HFFc6 (cell line): ENCODE measurements at places on chromosomes 2 and 18. TPM values are rescaled to one million over a fixed set of nuclear protein-coding genes. Genes with fewer than 3 reads are reported as not detected.

- peaks cover 53% of the 10 kb centered on the region for H3K36me3 ChIP-seq
- H3K4me1 ChIP-seq, result peaks cover 38% of the 10 kb centered on the region
- H3K4me3 ChIP-seq, result no peak overlapping the region
- H3K27me3 ChIP-seq, result no peaks in the 10 kb centered on the region; the same call in 1 of the 2 replicates
Observed at GRCh38 chr2:162215162-162215561, 28.1 kb downstream of the FAP start.

Gene SERPINB2
- 33.9 to 87.4 TPM (median 72.4 TPM) in 3 replicates for total RNA-seq

GRCh38 chr2:129771418-129772189 is 207.9 kb upstream of the RAB6C start:
- H3K4me3 ChIP-seq, result no peak overlapping the region
- DNase-seq, result no peak
- no peaks in the 10 kb centered on the region for H3K4me1 ChIP-seq
- H3K27me3 ChIP-seq, result no peaks in the 10 kb centered on the region
- H3K27ac ChIP-seq, result no peak overlapping the region

DNA sequence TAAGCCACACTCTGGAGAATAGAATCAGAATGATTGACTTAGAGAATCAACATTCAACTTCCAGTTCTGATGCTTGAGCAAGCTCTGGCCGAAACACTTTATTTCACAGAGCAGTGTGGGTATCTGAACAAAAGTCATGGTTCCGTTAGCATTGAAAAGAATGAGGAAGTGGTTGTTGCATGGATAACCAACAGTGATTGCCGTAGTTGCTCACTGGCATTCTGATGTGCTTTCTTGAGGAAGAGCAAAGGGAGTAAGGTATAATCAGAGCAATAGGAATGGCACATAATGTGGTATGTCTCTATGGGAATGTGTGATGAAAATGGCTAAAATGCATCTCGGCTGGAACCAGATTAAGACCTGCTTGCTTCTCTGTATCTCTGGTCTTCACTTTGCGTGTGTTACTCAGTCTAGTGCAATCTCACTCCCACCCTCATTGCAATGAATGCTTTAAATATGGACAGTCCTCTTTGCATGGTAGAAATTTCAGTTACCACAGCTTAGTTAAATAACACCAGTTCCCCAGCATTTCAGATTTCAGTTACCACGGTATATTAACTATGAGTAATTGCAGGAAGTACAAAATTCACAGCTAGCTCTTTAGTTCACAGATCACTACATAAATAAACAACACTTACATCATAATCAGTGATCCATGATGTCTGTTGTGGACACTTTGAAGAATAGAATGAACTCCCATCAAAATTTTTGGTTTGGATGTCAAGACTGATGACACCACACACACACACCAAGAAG is 7.8 kb upstream of the RAB12 start:
- peaks cover 29% of the 10 kb centered on the region for H3K27me3 ChIP-seq
- no peak overlapping the region for H3K27ac ChIP-seq
- DNase-seq, result no peak

GRCh38 chr2:224938651-224939182 is 103.6 kb downstream of the DOCK10 start:
- peak; percentile 18 for DNase-seq
- no peaks in the 10 kb centered on the region for H3K27me3 ChIP-seq
- peak overlapping the region; percentile 54 for H3K4me3 ChIP-seq
- H3K4me1 ChIP-seq, result peaks cover 59% of the 10 kb centered on the region
- H3K36me3 ChIP-seq, result peaks cover 24% of the 10 kb centered on the region
- H3K27ac ChIP-seq, result peak overlapping the region; percentile 39

- H3K4me1 ChIP-seq, result peaks cover 40% of the 10 kb centered on the region
- no peak overlapping the region for H3K4me3 ChIP-seq
- no peak for DNase-seq
- H3K27me3 ChIP-seq, result peaks cover 8% of the 10 kb centered on the region; the same call in 1 of the 2 replicates
Observed at GRCh38 chr18:58549814-58550339, 79.0 kb downstream of the ALPK2 start.

Gene RPRD1A
- 46.6 to 50.5 TPM (median 50.2 TPM) in 3 replicates for total RNA-seq

GRCh38 chr2:239263669-239264491 is 136.9 kb downstream of the HDAC4 start:
- no peak overlapping the region for H3K27ac ChIP-seq
- peaks cover 10% of the 10 kb centered on the region for H3K36me3 ChIP-seq
- no peak for DNase-seq
- H3K4me3 ChIP-seq, result no peak overlapping the region

DNA sequence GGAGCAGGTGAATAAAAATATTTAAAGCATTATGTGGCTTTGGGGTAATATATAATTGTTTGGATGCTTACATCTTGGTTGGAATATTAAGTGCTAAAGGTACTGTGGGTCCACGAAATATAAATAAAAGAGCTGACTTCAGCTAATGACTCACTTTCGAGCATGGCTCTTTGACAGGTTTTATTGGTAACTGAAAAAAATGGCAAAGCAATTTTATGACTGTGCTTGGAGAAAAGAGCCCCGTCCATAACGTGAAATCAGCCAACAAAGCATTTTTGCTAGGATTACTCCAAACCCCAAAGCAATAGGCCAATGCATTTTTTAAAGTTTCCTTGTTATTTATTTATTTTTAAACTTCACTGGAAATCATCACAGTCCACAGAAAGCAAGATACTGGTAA is 397.2 kb upstream of the CDH19 start:
- no peak for DNase-seq
- H3K27me3 ChIP-seq, result no peaks in the 10 kb centered on the region
- no peaks in the 10 kb centered on the region for H3K36me3 ChIP-seq

Gene MGAT4A
- total RNA-seq, result 0.02 to 0.14 TPM in 2 of 3 replicates, not detected in the other

DNA sequence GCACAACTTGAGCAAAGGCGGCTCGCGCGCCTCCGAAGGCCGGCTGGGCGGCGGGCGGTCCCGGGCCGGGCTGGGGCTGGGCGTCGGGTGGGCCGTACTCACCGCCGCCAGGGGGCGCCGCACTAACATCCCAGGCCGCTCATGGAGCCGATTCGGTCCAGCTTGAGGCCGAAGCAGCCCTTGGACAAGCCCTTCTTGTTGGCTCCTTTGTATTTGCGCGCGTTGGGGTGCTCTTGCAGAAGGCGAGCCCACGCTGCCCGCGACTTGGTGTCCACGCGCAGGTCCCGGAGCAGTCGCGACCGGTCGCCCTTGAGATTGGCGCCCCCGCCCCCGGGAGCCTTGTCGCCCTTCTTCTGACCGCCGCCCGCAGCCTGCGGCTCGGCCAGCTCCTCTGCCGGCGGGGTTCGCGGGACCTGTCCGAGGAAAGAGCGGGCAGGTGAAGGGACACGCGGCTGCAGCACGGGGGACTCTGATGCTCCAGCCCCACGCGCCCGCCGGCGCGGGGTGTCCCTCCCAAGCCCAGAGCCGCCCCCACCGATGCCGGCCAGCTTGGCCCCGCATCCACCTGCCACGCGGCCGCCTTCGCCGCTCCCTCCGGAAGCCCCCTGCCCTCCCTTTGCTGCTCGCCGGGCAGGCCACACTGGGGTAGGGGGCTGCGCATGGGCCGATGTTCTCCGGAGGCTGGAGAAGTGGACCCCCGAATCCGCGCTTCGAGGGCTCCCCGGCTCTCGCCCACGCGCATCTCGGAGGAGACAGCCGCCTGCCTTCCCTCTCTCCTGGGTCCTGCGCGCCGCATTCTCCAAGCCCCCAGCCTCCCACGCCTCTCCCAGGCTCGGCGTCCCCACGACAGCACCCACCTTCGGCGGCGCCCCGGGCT is 655 bp downstream of the NPPC start:
- peak overlapping the region; percentile 61; the same call in 1 of the 2 replicates for H3K4me3 ChIP-seq
- no peak overlapping the region for H3K27ac ChIP-seq
- H3K4me1 ChIP-seq, result no peaks in the 10 kb centered on the region
- H3K36me3 ChIP-seq, result no peaks in the 10 kb centered on the region
- DNase-seq, result peak; percentile 64
- H3K27me3 ChIP-seq, result peaks cover 37% of the 10 kb centered on the region

Gene AKAIN1
- total RNA-seq, result not detected in 2 replicates

DNA sequence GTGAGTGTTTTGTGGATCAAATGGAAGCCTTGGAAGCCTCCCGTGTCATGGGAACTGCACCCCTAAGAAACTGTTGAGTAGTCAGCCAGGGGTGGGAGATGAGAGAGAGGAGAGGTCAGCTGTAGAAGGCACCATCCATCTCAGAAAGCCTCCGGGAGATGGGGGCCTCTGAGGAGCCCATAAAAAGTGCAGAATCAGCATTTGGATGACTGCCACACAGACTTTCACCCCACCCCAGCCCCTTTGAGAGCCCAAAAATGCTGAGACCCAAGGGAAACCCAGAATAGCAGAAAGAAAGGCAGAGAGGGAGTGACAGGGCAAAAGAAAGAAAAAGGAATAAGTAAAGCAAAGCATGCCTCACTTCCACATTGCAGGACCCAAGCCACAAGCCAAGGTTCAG is 443.1 kb upstream of the ZEB2 start:
- DNase-seq, result no peak
- H3K27ac ChIP-seq, result no peak overlapping the region
- peaks cover 22% of the 10 kb centered on the region for H3K36me3 ChIP-seq
- H3K27me3 ChIP-seq, result no peaks in the 10 kb centered on the region; the same call in none of the 2 replicates
- peaks cover 9% of the 10 kb centered on the region for H3K4me1 ChIP-seq

DNA sequence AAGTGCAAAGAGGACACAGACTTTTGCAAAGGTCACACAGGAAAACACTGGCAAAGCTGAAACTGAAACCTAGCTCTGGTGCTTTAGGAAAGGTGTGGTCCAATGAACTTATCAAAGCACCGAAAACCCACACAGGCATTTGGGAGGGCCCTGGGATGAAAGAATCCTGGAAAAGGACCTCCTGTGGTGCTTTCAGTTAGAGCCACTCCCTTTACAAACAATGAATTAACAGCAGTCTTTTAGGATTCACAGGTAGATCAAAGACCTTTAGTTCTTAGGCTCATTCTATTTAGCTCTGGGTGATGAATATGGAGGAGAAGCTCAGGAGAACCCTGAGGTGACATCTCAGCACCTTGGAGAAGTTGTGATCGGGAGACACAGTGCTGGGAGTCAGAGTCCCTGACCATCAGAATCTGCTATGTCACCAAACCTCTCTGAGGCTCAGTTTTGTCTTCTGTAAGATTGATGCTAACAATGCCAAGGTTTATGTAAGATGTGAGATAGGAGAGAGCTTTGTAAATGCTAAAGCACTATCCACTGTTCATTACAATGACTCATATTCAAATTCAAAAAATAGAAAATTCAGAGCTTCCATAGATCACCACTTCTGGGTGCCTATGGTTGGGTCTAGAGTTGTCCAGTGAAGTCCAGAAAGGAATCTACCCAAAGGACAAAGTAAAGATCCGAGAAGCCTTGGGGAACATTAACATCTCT is 39.3 kb downstream of the VSNL1 start:
- no peaks in the 10 kb centered on the region for H3K36me3 ChIP-seq
- no peak overlapping the region for H3K4me3 ChIP-seq
- peaks cover 1% of the 10 kb centered on the region; the same call in 1 of the 2 replicates for H3K27me3 ChIP-seq
- H3K4me1 ChIP-seq, result no peaks in the 10 kb centered on the region
- H3K27ac ChIP-seq, result no peak overlapping the region

DNA sequence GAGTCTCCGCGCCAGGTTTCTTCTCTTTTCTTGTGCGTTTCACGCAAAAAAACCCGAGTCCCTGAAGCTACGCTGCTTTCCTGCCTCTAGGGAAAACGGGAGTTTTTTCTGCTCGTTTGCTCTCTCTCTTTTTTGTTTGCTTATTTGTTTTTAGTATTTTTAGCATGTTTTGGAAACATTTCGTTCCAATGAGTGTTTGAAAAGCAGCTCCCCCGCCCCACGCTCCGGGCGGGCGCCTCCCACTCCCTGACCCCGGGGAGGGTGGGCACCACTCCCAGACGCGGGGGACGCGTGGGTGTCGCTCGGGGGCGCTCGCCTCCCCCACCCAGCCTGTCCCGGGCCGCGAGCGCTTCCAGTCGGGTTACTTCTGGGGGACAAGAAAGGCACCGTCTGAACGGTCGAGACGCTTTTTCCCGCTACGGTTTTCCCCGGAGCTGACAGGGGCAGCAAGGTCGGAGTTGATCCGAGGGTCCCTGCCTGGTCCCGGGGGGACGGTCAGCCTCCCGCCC is 446 bp upstream of the EFHD1 start:
- H3K36me3 ChIP-seq, result no peaks in the 10 kb centered on the region
- no peak for DNase-seq
- peaks cover 38% of the 10 kb centered on the region for H3K27me3 ChIP-seq
- no peak overlapping the region for H3K27ac ChIP-seq

Gene GKN2
- total RNA-seq, result not detected in 3 replicates

Gene CSRNP3
- total RNA-seq, result 0.37 TPM in 1 of 3 replicates, not detected in the others

Gene LCT
- total RNA-seq, result not detected in 3 replicates

Gene ACADL
- not detected in 3 replicates for total RNA-seq

DNA sequence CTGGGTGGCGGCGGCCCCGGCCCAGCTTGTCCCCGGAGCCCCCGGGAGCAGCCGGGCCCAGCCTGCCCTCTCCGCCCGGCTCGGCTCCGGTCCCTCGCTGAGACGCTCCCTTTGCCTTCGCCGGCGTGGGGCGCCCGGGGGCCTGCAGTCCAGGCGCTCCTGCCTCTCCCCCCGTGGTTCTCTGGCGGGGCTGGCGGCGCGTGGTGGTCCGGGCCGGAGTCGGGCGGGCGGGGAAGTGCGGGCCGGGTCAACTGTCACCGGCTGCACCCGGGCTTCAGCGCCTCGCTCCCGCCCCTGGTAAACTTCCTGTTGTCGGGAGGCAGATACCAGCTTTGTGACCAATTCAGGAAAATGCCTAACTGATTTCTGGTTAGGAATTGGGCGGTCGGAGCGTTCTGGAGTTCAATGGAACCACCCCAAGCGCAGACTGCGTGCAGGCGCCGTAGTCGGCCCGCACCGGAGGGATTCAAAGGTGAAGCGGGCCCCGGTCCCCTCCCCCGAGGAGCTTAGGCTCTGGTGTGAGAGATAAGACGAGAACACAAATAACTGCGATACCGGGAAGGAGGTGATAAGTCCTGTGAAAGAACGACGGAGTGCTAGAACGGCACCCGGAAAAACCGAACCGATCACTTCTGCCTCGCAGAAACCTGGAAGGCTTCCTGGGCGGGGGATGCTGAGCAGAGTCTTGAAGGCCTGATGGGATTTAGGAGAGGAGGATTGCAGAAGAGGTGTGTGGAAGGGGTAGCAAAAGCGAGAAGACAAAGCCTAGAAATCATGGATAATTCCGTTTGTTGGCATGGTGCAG is 891 bp downstream of the CAB39 start:
- no peak for DNase-seq
- peaks cover 41% of the 10 kb centered on the region for H3K4me1 ChIP-seq
- H3K27ac ChIP-seq, result peak overlapping the region; percentile 87
- H3K27me3 ChIP-seq, result peaks cover 2% of the 10 kb centered on the region

GRCh38 chr18:70428439-70428838 is 139.6 kb downstream of the SOCS6 start:
- no peak overlapping the region for H3K27ac ChIP-seq
- DNase-seq, result no peak
- H3K4me1 ChIP-seq, result peaks cover 55% of the 10 kb centered on the region
- no peak overlapping the region for H3K4me3 ChIP-seq
- H3K36me3 ChIP-seq, result peaks cover 4% of the 10 kb centered on the region

Gene SH3RF3
- total RNA-seq, result 2.6 to 4.4 TPM (median 3.0 TPM) in 3 replicates

DNA sequence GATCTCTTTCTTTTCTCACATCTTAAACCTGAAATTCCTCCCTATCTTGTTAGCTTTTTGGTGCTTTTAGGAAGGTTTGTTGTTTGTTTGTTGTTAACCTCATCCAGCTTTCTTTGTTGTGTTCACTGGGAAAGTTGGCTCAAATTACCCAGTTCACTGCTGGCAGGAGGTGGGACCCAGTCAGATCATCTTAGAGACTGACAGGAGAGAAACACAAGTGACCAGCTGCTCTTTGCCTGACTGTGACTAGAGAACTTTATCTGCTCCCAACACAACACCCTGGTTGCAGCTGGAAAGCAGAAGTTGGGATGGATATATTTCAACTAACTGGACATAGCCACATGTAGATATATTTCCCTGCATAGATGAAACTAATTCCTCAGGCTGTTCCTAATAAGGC is 10.0 kb downstream of the MAPK4 start:
- peaks cover 2% of the 10 kb centered on the region for H3K27me3 ChIP-seq

Gene CCDC148
- 0.68 to 1.3 TPM (median 1.2 TPM) in 3 replicates for total RNA-seq
